Left ventricle myocardium inferior (tissue), 1 donor: ENCODE measurements at places on chromosomes 5 and 9.
A peak's percentile ranks its signal among the peaks of the same experiment; 100 is the strongest.

- DNase-seq, result no peak
Observed at GRCh38 chr5:21680196-21680595, 1172.9 kb downstream of the CDH12 start.

GRCh38 chr5:6084376-6084775, 294.0 kb downstream of the MED10 start:
- no peak for DNase-seq

DNA sequence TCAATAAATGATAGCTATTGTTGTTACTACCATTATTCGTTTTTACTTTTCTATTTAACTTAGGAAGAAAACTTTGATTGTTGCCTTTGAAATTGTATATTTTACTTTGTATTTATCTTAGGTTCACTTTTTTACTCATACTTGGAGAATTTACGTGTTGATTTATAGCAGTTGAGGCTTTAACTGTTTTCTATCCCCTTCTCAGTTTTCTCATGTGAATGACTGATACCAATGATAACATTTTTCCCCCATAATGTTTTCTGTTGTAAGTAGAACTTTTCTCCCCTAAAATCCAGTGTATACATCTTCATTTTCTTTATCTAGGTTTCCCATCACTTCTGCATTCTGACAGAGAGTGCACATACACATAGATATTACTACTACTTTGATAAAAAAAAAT, 54.4 kb downstream of the FSD1L start:
- DNase-seq, result no peak

- no peak for DNase-seq
Observed at GRCh38 chr5:106489004-106489403, 1181.7 kb downstream of the EFNA5 start.

DNA sequence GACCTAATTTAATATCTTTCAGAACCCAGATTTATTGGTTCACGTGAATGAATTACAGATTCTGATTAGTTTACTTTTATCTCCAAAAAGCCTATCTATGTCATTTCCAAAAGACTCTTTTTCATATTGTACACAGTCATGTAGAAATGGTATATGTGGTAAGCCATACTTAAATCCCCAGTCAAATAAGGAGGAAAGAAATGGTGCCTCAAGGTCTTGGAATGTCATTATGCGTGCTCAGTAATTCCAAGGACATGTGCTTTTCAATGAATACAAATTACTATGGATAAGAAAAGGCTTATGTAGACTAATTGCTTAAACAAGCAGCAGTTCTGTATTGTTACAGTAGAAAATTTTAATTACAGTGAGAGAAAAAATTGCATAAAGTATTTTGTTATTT, 64.1 kb upstream of the TYRP1 start:
- DNase-seq, result no peak

DNA sequence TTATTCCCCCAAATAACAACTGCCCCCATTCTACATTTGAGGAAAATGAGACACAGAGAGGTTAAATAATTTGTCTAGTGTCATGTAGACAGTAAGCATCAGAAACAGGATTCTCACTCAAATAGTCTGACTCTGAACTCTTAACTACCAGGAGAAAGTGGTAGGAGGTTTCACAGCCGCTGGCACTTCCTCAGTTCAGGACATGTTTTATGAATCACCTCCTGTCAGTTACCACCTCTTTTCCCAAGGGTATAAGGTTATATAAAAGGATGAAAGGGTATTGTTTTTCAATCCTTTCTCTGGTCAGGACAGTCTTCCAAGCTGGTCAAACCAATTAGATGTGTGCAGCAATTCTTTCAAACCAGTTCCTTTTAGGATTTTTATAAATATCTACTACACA, 52.1 kb downstream of the TSSK1B start:
- no peak for DNase-seq

DNA sequence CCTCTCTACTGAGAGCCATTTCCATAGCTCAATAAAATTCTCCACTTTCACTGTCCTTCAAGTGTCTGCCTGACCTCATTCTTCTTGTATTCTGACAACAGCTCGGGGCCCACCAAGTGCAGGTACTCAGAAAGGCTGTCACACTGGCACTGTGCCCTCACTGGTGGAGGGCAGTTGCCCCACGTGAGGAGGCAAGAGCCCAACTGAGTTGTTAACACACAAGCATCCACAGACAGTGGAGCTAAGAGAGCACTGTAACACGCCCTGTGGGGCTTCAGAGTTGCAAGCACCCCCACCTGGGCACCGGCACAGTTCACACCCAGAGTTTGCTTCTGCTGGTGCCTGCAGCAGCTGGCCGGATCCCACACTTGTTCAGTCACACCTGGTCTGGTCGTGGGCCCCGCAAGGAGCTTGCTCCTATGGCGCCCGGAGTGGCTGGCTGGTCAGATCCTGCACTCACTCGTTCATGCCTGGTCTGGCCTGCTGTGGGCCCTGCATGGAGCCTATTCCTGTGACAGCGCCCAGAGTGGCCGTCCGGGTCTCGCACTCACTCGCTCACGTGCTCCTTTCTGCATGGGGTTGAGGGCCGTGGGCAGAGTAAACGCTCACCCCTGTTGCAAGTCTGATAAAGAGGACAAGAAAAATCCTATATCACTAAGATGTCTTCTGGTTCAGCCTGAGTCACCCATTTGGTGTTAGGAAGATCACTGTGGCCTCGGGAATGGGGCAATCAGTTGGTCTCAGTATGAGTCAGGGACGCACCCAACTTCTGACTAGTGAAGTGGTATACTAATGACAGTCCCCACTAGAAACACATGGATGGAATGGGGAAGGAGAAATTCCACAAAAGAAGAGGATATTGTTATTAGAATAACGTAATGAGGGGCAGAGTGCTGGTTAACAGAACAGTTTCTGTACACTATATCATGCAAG, 87.0 kb upstream of the CCNH start:
- no peak for DNase-seq

DNA sequence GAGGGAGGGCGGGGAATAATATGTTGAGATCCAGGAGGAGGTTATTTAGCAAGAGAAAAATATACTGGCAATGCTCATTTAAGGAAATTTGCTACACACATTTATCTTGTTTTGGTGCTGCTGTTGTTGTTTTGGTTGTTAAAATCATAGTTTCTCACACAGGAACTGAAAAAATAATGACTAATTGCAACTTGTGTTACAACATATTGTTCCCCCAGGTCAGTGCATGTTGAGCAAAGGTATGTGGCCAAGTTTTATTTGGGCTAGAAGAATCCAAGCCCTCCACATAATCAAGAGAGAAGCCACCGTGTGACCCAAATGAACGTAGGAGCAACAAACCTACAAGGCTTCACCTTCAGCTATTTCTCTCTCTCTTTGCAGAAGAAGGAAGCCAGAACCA, 220.3 kb upstream of the DAPK1 start:
- no peak for DNase-seq

DNA sequence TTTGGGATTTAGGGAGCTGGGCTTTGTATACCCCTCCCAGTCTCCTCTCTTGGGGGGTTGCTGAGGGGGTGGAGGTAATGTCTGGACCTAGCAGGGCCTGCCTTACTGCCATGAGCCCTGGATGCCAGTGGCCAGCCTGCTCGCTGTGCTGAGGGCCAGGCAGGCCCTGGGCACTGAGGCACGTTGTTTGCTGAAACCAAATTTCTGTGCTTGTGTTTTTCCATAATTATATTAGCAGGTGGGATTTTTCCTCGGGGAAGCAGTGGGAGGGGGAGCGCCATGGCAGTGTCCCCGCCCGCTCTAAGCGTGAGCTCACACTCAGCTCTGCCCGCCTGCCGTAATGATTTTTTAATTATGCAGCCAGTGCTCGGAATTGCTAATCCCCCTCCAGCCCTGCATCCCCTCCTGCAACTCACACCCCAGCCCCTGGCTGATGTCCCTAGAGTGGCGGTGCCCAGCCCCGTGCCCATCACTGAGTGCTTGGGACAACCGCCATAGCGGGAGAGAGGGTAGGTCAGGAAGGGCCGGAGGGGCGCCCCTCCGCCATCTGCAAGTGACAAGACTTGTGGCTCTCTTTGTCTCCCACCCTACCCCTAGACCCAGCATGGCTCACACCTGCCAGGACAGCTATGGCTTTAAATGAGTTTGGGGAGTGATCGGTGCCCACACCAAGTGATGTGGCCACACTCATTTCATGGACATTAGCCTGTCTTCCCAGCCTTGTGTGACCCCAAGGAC, 20.9 kb downstream of the CXXC5 start:
- DNase-seq, result no peak

DNA sequence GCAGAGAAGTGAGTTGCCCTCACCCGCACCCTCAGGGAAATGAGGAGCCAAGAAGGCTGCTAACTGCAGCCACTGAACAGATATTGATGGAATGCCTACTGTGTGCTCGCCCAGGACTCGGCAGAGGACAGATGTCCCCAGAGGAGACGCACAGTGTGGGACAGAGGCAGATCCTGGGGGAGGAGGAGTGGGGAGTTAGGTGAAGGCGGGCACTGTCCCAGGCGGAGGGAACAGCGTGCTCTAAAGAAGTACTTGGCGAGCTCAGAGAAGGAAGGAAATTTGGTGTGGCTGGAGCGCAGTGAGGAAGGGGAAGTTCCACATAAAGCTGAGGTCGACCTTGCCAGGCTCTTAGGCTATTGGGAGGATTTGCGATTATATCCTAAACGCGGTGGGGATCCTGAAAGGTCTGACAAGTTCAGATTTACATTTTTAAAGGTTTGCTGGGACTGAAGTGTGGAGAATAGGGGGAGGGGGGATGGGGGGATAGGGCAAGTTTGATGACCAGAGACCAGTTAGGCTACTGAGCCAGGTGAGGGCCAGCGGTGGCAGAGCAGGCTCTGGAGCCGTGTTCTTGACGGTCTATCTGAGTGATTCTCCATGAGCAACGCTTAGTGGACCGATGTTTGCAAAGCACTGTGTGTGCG, 23.6 kb upstream of the CERCAM start:
- DNase-seq, result peak; percentile 58
